Sigmoid colon (tissue), 7 donors: ENCODE measurements at places on chromosomes 4 and X. TPM values are rescaled to one million over a fixed set of nuclear protein-coding genes. Genes with fewer than 3 reads are reported as not detected.

DNA sequence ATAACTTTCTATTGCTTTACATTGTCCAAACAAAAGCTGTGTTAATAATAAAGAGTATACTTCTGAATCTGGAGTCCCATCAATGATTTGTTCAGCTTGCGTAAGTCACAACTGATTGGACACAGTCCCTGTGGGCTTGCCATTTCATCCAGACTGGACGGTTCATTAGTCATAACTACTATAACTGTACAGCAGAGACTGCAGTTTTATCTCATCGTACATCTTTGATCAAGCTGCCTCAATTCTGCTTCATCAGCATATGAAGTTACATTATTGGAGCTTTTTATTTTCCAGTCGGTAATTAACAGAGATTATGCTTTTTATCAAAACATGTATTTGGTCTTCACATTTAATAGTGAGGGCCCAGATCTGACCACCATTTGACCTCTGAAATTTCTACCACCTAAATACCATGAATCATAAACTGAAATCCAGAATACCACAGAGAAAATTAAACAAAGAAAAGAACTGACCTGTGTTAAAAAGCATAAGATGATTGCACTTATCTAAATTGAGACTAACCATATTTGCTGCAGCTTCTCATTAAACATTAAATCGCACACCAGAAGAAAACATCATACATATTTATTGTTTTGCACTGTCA, 12.5 kb upstream of the MAB21L2 start:
- no peaks in the 10 kb centered on the region for H3K36me3 ChIP-seq
- H3K4me1 ChIP-seq = no peaks in the 10 kb centered on the region
- H3K27me3 ChIP-seq = no peaks in the 10 kb centered on the region
- DNase-seq = peak; percentile 75

MND1 gene
- not detected for total RNA-seq

DNA sequence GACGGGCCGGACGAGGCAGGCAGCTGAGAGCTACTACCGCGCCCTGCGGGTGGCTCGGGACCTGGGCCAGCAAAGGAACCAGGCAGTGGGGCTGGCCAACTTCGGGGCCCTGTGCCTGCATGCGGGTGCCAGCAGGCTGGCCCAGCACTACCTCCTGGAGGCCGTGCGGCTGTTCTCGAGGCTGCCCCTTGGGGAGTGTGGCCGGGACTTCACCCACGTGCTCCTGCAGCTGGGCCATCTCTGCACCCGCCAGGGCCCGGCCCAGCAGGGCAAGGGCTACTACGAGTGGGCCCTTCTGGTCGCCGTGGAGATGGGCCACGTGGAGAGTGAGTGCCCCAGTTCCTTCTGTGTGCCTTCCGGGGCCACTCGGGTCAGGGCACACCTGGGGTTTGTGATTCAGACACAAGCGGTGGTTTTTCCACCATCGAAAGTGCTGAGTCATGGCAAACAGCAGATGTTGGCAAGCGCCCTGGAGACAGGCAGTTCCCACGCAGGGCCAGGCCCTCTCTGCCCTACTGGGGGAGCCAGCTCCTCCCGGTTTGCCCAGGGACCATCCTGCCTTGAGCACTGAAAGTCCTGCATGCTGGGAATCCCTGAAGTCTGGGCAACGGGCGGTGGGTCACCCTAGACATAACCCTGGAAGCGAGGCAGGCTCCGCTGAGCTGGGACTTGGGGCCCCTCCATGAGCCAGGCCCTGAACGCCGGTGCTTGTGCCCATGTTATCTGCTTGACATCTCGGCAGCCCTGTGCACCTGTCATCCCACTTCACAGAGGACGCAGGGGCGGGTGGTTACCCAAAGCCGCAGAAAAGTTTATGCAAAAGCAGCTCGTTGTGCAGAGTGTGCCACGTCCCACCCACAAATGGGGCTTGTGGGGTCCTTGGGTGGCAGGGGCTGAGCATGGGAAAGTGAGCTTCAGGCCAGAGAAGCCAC, 29.5 kb downstream of the SH3TC1 start:
- no peak overlapping the region for H3K4me3 ChIP-seq
- no peaks in the 10 kb centered on the region for H3K36me3 ChIP-seq
- no peak overlapping the region for H3K27ac ChIP-seq
- no peaks in the 10 kb centered on the region for H3K27me3 ChIP-seq

NMU gene
- total RNA-seq = not detected

- H3K4me1 ChIP-seq = peaks cover 4% of the 10 kb centered on the region
- no peak for DNase-seq
- no peaks in the 10 kb centered on the region for H3K27me3 ChIP-seq
- no peak overlapping the region for H3K27ac ChIP-seq
- no peak overlapping the region for H3K4me3 ChIP-seq
- peaks cover 2% of the 10 kb centered on the region for H3K36me3 ChIP-seq
Observed at GRCh38 chr4:139532947-139533346, 23.1 kb downstream of the SETD7 start.

GRCh38 chr4:123676890-123677229, 280.3 kb downstream of the SPRY1 start:
- H3K4me3 ChIP-seq = no peak overlapping the region
